Airway epithelial cell (primary cell): ENCODE measurements at places on chromosomes 12 and 14. TPM values are rescaled to one million over a fixed set of nuclear protein-coding genes. Genes with fewer than 3 reads are reported as not detected.

The KRT3 gene
- total RNA-seq = not detected in 2 replicates

The MYF5 gene
- total RNA-seq = not detected in 2 replicates

The COL2A1 gene
- 0.07 and 0.14 TPM in 2 replicates for total RNA-seq

The EMP1 gene
- total RNA-seq = 106 and 181 TPM in 2 replicates

The GALC gene
- total RNA-seq = 10.9 and 11.2 TPM in 2 replicates

The ATP23 gene
- 11.3 and 23.7 TPM in 2 replicates for total RNA-seq

The POLE gene
- 14.0 and 24.3 TPM in 2 replicates for total RNA-seq

The KRT8 gene
- total RNA-seq = 425 and 493 TPM in 2 replicates

The CLEC1A gene
- total RNA-seq = not detected in 2 replicates

The ZNF384 gene
- 15.1 and 21.8 TPM in 2 replicates for total RNA-seq

The KRT81 gene
- 35.9 and 54.8 TPM in 2 replicates for total RNA-seq

The LMO3 gene
- 10.3 and 10.9 TPM in 2 replicates for total RNA-seq

The PTGDR gene
- not detected in 2 replicates for total RNA-seq

The PTGER2 gene
- total RNA-seq = 0.78 and 1.2 TPM in 2 replicates

The BICDL1 gene
- 7.8 and 9.4 TPM in 2 replicates for total RNA-seq

The ACRBP gene
- 0.28 TPM in 1 of 2 replicates, not detected in the other for total RNA-seq

The ARMH4 gene
- total RNA-seq = 0.07 TPM in 1 of 2 replicates, not detected in the other

The FOXG1 gene
- not detected in 2 replicates for total RNA-seq

The GLIPR1L1 gene
- total RNA-seq = not detected in 2 replicates
